ENCODE measurements at places on chromosomes 6 and 20.

GRCh38 chr6:106546691-106547414 is 82.4 kb downstream of the RTN4IP1 start:
- DNase-seq = no peak

- DNase-seq = no peak
Measured at GRCh38 chr20:54345301-54345724, 130.1 kb upstream of the DOK5 start.

- DNase-seq = no peak
Measured at GRCh38 chr6:163352011-163352685, 62.4 kb upstream of the QKI start.

DNA sequence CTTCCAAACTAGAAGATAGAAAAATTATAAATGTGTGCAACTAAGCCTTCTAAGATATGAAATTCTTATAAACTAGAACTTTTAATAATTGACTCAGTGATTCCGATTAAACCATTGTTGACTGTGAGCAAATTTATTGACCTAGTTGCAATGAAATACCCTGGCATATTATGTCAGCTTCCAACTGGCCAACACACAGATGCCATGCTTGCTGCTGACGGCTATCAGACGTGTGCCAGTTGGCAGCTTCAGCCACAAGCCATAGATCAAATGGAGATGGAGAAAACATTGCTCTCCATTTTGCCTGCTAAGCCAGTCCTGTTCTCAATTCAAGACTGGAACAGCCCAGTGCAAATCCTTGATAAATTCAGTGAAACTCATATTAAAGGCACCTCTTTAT is 101.7 kb upstream of the HDGFL1 start:
- no peak for DNase-seq

DNA sequence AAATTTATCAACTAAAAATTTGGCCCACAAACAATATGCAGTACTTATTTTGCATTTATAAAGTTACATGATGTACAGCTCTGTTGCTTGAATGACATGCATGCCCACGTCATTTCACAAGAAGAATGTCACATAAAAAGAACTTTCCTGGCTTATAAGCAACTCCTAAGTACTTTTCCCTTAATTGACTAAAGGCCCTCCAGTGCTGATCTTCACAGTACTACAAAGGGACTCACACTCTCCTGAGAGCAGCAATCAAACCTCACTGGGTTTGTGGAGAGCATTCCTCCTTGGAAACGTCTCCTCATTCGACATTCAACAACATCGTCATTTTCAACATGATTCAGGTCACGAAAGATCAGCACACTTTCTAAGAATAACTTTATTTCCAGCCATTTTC is 111.1 kb downstream of the IPCEF1 start:
- DNase-seq = no peak

GRCh38 chr6:35185302-35185681 is 28.5 kb upstream of the SCUBE3 start:
- DNase-seq = no peak

GRCh38 chr6:80503660-80504059 is 397.2 kb downstream of the BCKDHB start:
- DNase-seq = no peak

DNA sequence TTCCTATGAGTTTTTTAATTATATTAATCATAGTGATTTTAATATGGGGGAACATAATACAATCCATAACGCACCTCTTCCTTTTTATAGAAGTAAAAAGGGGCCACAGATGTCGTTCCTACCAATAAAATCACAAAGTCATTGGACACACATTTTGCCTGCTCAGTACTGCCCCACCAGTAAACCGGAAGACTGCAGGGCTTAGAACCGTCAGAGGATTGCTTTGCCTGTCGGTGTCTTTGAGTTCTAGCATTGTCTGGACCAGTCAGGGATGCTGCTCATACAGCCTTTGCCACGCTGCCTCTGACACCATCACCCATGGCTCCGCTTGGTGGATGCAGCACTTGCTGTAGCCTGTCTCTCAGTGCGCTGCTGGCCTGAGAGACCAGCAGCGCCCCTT is 853.6 kb downstream of the C6orf118 start:
- no peak for DNase-seq

GRCh38 chr6:54419885-54420284 is 111.6 kb downstream of the TINAG start:
- DNase-seq = no peak

DNA sequence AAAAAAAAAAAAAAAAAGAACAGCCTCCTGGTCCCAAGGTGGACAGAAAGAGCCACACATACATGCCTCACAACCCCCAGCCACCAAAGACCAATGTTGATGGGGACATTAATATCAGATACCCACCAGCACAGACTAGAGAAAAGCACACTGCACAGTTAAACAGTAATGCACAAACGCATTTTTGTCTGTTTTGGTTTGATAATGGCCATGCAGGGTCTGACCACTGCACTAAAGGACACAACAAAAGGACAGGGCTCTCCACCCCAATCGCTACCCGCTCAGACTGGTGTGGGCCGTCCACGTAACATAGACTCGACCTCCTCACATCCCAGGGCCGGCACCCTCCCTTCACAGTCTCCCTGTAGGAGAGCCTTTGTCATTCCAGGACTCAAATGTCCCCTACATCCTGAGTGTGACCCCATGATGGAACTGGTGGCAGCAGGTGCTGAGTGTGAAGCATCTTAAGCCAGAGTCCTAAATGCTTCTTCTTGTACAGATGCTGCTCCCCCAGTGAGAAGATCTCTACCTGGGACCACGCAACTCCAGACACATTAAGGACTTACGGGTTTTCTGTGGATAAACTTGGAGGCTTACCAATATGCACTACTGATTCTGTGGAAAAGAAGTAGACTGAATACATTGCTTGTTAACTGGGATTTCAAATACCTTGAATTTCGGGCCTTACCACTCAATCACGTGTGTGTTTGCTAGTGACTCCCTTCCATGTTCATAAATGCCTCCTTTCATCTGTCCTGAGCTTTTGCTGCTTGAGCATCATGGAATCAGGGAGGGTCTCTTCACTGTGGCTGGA is 28.0 kb downstream of the RRBP1 start:
- DNase-seq = no peak

DNA sequence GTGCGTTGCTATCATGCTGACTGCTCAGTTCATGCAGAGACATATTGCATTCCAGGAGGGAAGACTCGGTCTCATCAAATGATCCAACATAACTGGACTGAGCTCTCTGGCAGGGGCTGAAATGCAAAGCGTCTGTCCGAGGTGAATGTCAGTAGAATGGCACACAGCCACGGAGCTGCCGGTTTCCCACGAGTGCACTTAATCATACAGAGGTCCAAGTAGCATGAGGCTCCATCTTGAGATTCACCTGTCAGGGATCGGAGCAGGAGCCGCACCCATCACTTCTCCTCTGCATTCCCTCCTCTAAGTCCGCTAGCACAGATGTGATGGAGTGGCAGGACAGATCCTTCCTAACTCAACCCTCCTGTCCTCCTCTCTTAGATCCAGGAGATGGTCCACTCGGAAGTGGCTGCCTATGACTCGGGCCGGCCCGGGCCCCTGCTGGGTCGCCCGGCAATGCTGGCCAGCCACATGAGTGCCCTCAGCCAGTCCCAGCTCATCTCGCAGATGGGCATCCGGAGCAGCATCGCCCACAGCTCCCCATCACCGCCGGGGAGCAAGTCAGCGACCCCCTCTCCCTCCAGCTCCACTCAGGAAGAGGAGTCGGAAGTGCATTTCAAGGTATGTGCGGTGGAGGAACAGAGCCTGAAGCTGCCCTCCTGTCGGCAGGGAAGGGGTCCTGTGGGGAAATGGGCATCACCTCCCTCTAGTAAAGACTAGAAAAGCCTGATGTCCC is 135.9 kb downstream of the JPH2 start:
- DNase-seq = no peak

- DNase-seq = no peak
Measured at GRCh38 chr6:3077430-3077829, 9.1 kb downstream of the RIPK1 start.

DNA sequence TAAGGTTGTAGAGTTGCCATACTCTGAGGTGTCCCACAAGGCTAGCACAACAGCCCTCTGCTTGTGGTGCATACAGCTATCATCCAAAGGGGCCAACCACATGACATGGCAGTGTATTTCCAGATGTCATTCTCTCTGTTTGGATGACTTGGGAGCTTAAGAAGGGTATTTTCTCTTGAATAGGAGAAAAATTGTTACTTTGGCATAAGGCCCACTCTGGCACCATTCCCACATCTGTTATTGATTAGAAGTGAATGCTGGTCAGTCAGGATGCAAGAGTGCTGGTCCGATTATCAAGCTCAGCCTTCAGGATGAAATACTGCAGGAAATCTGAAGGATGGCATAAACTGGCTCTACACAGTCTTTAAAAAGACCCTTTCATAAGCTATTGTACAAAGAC is 83.6 kb upstream of the C20orf144 start:
- no peak for DNase-seq

GRCh38 chr6:138159246-138159645 is 2.5 kb upstream of the ARFGEF3 start:
- DNase-seq = no peak

DNA sequence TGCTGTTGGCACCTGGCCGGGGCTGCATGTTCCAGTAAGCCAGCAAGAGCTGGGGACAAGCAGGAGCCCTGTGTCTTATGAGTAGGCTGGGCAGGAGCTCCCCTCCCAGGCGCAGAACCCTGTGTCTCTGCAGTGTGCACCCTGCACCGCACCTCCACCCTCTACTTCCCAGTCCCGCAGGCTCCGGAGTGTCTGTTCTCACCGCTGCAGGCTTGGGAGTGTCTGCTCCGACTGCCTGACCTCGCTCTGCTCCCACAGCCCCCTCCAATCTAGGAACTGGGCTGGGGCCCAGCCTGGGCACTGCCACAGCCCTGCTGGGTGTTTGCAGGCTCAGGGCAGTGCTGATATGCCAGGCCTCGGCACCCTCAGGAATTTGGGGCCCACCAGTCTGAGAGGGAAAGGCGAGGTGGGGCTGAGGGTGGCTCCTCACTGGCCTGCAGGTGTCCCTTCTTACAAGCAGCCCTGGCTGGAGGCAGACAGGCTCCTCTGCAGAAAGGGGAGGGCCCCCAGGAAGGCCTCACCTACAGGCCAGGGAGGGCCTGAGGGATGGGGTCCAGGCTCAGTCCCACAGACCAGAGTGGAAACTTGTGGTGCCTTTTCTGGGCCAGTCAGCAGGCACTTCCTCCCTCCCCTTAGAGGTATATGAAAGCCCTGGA is 871.6 kb upstream of the GJE1 start:
- DNase-seq = no peak

- no peak for DNase-seq
Measured at GRCh38 chr6:32761548-32761947, 1.8 kb downstream of the HLA-DQB2 start.
